ENCODE measurements at places on chromosomes 2 and 18.

DNA sequence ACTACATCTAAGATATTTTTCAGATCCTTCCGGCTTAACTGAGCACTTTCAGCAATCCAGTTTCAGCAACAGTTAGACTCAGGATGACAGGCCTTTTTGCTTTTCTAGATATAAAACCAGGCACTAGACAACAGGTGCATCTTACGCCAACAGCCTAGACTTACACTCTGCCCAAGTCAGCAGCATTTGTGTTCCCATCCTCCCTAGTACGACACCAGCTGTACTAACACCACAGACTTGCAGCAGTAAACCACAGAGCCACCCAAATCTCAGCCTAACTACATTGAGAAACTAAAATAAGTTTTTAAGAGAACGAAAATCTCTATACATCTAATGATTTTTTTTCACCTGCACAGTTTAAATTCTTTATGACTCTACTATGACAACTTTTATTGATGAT is 89.9 kb upstream of the DNMT3A start:
- no peak for DNase-seq

DNA sequence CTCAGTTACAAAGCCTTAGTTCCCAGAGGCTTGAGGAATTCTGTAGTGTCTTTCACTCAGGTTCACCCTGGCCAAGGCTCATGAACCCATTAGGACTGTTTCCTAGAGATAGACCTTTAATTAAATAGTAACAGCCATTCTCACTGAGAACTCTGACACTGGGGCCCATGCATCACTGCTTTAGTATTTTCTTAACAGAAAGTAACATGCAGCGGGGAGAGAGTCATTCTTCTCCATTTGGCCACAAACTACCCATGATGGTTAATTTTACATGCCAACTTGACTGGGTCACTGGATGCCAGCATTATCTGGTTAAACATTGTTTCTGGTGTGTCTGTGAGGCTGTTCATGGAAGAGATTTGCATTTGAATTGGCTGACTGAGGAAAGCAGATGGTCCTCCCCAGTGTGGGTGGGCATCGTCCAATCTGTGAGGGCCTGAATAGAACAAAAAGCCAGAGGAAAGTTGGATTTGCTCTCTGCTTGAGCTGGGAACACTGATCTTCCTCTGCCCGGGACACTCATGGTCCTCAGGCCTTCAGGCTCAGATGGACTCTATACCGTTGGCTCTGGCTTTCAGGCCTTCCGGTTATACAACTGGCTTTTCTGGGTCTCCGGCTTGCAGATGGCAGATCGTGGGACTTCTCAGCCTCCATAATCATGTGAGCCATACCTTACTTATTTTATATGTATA is 5.6 kb upstream of the CPLX4 start:
- DNase-seq, result no peak

DNA sequence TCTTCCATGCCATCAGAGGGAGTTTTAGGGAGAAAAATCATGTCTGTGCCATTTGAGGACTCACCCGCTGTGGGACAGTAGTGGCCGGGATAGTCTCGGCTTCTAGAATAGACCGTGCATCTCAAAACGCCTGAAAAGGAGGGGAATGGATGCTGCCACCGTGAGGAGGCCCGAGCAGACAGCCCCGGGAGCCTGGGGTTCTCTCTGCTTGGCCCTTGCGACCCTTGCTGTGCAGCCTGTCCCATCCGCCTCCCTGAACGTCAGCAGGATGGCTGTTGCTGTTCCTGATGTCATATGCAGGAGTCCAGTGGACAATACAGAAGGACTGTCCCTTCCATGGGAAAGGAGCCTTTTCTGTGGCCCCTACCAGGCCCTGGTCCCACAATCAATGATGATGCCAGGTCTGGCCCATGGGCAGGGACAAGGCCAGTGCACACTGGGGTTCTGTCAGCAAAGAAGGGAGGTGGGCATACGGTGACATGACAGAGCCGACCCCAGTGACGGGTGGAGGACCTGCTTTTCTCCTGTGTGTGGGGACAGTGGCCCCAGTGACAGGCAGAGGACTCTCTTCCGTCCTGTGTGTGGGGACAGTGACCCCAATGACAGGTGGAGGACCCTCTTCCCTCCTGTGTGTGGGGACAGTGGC is 58.8 kb downstream of the ACKR3 start:
- DNase-seq, result no peak

GRCh38 chr2:103809941-103810441 is 1043.9 kb upstream of the POU3F3 start:
- no peak for DNase-seq

DNA sequence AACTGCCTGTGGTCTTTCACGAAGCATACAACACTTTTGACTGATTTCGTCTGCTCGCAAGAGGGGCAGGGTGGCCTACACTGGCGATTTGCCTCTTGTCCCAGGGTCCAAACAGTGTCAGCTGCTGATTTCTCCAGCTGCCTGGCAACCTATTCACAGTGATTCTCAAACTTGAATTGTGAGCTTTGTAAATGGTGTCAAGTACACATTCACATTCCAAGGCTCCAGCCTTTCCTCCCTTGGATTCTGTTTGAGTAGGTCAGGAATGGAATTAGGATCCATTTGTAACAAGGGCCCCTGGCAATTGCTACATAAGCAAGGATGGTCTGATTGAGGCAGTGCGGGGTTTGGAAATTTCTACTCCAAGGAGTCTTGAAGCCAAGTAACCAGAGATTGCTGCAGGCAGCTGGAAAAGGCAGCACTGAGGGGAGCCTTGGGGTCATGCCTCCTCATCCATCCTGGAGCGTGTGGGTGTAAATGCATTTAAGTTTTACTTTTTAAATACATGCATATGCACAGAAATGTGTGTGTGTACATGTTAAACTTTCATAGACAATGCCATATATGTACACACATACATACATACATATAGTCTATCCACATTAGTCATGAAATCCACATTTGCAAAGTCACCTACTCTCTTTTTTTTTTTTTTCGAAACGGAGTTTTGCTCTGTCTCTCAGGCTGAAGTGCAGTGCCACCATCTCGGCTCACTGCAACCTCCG is 86.8 kb upstream of the UXS1 start:
- DNase-seq, result no peak

GRCh38 chr2:104465981-104466380 is 387.9 kb upstream of the POU3F3 start:
- no peak for DNase-seq

DNA sequence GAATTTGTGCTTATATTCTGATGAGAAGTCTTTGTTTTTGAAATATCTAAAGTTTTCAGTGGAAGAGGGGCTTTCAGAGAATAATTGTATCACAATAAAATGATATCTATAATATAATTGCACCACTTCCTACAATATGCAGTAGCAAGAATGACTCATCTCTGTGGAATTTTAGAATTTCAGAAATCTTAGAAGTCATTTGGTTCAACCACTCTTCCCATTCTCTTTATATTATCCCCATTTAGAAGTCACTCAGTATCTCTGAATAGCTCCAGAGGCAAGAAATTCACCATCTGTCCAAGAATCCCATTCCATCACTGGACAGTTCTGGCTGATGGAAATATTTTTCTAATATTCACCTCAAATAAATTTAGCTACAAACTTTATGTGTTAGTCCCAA is 59.3 kb upstream of the CCDC68 start:
- DNase-seq, result no peak

DNA sequence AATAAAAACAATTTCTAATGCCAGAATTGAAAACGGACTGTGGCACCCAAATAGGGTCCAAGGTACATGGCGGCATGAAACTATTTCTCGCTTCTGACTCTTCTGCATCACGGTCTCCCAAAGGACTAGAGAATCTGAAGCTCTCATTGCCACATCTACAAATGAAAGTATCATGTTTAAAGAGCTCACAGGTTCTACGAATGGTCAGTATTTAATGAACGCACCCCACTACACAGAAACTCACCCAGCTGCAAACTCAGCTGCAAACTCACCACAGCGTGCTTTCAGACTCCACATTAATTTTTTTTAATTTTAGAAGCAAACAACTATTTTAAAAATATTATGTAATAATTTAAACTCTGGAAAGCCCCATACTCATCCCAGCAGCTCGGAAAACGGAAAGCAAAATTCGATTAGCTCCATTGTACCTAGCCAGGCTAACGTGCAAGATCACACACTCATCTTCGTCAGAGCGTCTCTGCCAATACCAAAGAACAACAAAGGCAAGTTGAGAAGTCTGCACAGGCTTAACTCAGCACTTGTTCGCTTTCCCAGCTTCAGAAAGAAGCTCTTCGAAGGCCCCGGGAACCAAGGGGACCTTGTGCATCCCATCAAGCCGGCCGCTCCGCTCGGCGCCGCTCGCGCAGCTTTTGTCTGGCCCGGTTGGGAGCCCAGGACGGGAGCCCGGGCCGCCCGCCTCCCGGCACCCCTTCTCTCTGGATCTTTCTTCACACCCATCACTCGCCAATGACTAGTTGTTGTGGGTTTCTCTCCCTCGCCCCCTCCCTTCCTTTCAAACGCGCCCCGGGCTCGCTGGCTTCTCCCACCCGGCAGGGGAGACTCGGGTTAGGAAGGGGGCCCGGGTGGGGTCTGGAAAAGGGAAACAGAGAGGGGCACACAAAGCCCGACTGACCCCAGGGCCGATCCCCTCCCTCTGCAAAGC is 785 bp downstream of the CLASP1 start:
- DNase-seq, result peak; percentile 89
